ENCODE measurements at places on chromosomes 6 and 20.
A peak's percentile ranks its signal among the peaks of the same experiment; 100 is the strongest.

- DNase-seq: no peak
Observed at GRCh38 chr20:7858734-7859250, 81.5 kb downstream of the HAO1 start.

DNA sequence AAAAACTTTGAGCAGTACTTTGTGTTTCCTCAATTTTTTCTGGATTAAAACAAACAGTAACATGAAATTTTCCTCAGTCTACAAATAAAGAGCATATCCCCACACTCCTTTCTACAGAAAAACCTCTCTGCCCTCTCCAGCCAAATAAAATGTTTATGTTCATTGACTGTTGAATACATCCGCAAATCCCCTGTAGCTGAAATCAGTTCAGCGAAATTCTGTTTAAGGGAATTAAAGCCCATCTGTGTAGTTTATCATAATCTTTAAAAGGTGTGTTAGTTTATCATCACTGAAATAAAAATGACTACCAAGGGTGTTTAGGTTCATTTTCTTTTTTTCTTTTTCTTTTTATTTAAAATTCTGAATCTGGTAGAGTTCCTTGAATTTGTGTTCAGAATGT lies 157.8 kb upstream of the RUNX2 start:
- DNase-seq: no peak

- no peak for DNase-seq
Observed at GRCh38 chr20:6705106-6705766, 62.2 kb upstream of the BMP2 start.

DNA sequence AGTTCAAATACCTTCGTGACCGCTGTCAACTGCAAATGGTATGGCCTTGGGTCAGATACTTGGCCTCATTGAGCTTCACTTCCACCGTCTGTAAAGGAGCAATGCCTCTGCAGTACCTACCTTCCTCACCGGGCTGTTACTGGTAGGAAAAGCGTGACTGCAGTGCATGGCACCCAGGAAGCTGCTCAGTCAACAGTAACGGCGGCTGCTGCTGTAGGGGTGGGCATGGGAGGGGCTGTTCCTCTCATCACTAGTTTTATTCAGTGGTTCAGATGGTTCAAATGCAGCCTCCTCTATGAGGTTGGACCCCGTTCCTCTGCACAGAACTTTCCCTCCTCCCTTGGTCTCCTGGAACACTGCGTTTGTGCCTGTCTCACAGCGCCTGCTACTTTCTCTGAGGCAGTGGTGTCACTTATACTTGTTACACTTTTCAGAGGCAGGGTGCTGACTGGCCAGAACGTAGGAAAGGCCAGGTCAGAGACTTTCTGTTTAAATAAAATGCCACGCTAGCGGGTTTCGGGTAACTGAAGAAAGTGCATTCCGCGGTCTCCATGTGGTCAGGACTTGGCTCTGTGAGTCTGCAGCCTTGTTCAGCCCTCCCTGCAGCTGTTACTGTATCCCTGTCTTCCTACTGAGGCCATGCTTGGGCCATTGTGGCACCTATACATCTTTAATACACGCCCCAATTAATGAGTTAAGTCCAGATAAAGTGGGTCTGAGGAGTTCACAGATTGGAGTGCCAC lies 279.6 kb downstream of the NRN1 start:
- no peak for DNase-seq

- no peak for DNase-seq
Observed at GRCh38 chr20:19544684-19545083, 213.4 kb upstream of the RIN2 start.

GRCh38 chr6:166597711-166598440 lies 11.4 kb upstream of the RAMACL start:
- no peak for DNase-seq

DNA sequence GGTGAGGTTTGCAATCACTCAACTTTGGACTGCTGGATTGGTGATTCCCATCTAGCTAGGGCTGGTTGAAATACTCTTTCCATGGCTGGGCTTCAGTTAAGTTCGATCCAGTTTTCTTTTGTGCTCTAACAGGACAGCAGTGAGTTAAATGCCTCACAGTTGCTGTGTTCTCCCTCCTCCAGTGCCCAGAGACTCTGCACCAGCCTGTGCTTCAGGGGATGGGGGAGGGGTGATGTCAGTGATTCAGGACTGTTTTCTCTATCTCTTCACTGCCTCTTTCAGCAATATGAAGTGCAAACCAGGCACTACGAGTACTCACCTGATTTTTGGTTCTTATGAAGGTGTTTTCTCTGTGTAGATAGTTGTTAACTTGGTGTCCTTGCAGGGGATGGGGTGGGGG lies 88.2 kb upstream of the FAM83B start:
- DNase-seq: no peak

GRCh38 chr20:36812594-36813463 lies 39.3 kb upstream of the DSN1 start:
- DNase-seq: no peak

DNA sequence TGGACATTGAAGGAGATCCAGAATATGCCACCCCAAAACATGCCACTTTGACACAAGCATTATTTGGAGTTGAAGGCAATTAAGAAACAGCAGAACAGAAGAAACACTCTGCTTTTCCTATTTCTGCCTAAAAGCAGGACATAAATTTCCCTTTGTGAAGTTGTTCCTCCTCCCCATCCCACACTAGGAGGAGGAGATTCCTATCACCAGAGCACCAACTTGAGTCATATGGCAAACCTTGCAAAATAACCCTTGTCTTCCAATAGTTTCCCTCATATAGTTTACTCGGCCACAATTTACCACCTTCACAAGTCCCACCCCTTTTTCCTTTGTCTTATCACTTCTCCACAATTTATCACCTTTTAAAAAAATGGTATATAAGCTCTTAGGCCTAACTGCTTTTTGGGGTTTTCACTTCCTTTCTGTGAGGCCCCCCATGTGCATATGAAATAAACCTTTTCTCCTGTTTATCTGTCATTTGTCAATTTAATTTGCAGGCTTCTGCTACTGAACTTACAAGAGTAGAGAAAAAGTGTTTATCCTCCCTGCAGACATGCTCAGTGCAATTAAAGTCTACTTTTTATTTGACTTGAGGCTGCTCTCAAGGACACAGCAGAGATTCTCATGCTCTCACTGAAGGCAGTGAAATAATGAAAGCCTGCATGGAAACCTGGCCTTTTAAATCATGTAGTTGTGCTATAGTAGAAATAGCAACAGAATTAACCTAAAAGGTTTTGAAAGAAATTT lies 2.8 kb upstream of the RAB23 start:
- no peak for DNase-seq

GRCh38 chr20:43940518-43941225 lies 26.0 kb downstream of the TOX2 start:
- no peak for DNase-seq

DNA sequence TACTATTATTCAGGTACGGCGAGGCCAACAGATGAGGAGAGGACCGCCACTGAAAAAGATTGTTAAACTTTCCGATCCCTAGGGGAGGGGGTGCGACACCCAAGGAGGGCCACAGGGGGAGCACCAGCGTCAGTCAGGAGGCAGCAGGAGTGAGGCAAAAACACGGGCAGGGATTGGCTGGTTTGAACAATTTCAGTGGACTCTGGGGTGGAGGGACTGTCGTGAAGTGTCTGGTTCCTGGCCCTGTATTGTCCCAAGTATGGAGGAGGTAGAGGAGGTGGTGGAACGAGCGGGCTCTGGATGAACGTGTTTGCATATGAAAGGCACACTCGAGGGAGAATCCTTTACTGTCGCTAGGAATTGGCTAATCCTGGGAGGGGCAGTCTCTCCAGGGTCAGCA lies 32.5 kb upstream of the MCUR1 start:
- no peak for DNase-seq

DNA sequence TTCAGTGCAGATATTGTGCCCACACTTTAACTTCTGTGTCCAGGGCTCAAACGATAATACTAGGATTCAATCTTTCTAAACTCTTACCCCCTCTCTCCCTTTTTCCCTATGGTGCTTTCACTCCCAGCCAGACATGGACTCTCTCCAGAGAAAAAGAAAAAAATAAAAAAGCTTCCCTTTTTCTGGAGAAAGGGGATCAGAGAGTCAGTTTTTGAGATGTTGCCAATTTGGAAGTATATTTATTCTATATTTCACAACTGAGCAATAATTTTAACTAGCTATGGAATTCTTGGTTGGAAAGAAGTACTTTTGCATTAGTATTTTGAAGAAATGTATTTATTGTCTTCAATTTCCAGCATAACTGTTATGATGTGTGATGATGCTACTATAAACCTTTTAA lies 72.2 kb upstream of the ZFP64 start:
- DNase-seq: no peak

- DNase-seq: no peak
Observed at GRCh38 chr6:134352786-134353480, 35.0 kb upstream of the SGK1 start.

- no peak for DNase-seq
Observed at GRCh38 chr6:138540468-138540867, 41.2 kb upstream of the NHSL1 start.

GRCh38 chr6:137949686-137950390 lies 82.8 kb downstream of the TNFAIP3 start:
- no peak for DNase-seq

DNA sequence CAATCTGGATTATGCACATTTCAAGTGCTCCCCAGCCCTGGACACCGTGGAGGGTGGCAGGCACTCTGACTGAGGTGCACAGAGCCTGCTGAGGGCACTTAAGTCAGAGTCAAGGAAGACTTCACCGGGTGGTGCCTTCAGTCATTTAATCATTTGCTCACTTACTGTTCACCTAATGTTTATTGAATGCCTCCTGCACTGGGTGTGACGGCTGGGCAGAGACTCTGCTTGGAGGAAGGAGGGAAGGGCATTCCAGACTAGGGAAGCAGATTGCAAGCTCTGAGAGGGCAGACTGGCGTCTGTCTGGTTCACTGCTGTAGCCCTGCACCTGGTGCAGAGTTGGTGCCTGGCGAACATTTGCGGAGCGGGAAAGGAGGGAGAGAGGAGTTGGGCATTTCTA lies 54.2 kb upstream of the FAM83D start:
- no peak for DNase-seq

- no peak for DNase-seq
Observed at GRCh38 chr20:1824834-1825233, 70.4 kb upstream of the SIRPA start.

DNA sequence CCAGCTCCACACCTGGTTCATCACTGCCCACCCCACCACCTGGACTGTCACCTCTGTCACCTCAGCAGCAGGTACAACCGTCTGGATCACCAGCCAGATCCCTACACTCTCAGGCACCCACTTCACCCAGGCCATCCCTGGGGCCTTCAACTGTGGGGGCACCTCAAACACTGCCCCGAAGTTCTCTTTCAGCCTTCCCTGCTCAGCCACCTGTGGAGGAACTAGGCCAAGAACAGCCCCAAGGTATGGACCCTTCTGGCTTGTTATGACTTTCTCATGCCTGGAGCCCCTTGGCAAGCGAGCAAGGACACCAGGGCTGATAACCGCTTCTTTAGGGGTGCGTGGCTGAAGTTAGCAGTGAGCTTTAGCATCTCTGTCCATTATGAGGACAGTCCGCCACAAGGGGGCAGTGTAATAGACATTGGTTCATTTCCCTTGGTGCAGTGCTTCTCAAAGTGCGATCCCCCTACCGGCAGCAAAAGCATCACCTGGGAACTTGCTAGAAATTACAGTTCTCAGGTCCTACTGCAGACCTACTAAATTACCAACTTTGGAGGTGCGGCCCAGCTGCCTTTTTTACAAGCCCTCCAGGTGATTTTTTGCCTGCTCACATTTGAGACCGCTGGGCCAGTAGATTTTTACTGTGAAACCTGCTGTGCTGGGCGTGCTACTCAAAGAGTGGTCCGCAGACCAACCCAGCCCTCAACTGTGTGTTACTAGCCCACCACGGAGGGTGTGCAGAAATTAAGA lies 32.5 kb downstream of the PNPLA1 start:
- peak; percentile 83 for DNase-seq

- DNase-seq: no peak
Observed at GRCh38 chr6:57209030-57209429, 13.1 kb downstream of the RAB23 start.

DNA sequence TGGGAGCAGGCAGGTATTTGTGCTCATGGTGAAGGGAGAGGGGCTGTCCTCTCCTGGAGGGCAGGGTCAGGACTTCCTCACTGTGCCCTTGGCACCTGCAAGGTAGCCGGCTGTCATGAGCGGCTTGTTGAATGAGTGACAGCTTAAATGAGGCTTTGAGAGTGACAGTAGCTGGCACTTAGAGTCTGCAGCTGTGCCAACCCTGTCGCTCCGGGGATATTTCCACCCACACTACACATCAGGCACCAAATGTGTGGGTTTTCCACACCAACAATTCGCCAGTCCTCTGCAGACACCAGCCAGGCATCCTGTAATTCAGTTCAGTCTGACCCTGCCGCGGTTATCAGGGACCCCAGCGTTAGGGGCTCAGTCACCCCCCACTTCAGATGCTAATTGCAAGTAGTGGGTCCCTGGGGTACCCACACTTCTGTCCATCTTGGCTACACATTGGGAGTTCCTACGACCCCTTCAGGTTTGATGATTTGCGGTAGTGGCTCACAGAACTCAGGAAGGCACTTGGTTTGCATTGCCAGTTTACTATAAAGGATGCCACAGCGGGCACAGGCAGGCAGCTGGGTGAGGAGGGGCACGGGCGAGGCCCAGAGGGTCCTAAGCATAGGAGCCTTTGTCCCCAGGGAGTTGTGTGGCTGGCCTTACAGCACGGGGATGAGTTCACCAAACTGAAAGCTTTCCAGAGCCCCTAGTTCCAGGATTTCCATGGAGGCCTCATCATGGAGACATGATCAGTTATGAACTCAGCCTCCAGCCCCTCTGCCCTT lies 9.1 kb downstream of the MTG2 start:
- DNase-seq: no peak

GRCh38 chr20:57403216-57403615 lies 12.0 kb downstream of the RBM38 start:
- no peak for DNase-seq

DNA sequence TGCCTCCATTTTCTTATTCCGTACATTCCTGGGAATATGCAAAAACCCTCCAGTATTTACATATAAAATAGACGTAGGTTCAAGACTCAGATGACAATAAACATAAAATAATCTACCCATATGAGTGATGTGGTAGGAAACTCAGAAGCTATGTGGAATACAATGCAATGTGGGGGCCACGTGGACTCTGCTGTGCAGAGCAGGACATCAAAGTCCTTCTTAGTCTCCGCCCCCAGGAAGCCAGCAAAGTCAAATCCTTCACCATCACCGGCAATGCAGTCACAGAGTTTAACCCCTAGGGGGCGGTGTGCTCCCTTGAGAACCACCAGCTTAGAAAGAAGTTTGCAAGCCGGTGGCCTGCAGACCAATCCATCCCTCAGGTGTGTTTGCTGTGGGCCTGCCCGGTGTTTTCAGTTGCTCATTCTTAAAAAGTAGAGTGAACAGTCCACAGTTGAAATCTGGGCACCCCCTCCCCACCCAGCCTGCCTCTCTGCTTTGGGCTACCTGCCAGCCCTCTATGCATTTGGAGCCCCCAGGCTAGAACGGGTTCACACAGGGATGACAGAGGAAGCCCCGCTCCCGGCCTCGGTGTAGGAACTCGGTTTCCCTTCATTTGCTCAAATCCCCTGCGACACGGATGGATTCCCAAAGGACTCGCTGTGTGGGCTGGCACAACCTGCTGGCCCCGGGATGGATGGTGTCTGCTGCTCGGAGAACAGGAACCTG lies 59.9 kb downstream of the SULF2 start:
- peak; percentile 32 for DNase-seq

Measured in stimulated activated CD8-positive, alpha-beta memory T cell treated with anti-CD3 and anti-CD28 coated beads, Interleukin-4, amount 100 ng/mL, for 1 hour (primary cell).